Sigmoid colon (tissue), 7 donors: ENCODE measurements at places on chromosomes 11 and 22. TPM values are rescaled to one million over a fixed set of nuclear protein-coding genes. Genes with fewer than 3 reads are reported as not detected.

DNA sequence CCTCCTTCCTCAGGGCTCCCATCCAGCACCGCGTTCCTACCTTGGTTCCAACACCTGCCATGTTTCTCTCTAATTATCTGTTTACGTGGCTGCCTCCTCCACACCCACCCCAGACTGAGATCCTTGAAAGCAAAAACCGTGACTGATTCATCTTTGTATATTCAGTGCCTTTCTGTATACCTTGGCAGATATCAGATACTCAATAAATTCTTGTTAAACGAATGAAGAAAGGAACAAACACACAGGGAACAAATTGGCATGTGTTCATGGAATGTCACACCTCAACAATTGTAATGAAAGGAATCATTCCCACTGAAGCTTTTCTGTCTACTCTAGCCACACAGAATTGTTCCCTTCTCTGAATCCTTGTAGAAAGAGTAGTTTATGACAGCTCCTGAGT, 20.4 kb upstream of the LRRC55 start:
- no peak for DNase-seq

The TEX54 gene
- not detected for total RNA-seq

DNA sequence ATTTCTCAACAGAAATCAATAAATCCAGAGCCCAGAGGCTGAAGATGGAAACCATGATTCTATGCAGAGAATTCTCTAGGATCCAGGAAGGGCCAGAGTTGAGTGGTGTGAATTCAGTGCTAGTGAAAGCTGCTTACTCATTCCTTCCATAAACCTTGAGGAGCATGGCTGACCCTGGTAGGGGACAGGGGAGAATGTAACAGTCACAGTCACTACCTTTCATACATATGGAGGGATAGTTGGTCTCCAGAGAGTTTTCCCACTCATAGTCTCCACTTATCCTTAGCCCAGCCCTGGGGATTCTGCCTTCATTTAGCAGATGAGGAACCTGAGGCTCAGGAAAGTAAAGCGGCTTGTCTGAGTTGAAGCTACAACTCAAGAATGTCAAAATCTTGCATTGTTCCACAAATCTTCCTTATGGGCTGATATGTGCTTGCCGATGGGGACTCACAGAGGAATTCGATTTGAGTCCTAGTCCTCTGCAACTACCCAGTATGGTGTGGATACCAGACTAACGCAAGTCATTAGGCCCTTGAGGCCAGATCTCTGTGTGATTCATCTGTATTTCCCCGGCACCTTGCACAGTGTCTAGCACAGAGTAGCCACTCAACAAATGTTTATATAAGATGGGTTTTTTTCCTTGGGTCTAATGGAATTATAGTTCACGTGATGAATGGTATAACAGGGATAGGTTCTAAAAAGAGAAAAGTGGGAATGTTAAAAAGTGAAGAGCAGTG, 3.7 kb upstream of the ANAPC15 start:
- DNase-seq: no peak

GRCh38 chr22:24473284-24473683, 21.8 kb upstream of the UPB1 start:
- no peak for DNase-seq

DNA sequence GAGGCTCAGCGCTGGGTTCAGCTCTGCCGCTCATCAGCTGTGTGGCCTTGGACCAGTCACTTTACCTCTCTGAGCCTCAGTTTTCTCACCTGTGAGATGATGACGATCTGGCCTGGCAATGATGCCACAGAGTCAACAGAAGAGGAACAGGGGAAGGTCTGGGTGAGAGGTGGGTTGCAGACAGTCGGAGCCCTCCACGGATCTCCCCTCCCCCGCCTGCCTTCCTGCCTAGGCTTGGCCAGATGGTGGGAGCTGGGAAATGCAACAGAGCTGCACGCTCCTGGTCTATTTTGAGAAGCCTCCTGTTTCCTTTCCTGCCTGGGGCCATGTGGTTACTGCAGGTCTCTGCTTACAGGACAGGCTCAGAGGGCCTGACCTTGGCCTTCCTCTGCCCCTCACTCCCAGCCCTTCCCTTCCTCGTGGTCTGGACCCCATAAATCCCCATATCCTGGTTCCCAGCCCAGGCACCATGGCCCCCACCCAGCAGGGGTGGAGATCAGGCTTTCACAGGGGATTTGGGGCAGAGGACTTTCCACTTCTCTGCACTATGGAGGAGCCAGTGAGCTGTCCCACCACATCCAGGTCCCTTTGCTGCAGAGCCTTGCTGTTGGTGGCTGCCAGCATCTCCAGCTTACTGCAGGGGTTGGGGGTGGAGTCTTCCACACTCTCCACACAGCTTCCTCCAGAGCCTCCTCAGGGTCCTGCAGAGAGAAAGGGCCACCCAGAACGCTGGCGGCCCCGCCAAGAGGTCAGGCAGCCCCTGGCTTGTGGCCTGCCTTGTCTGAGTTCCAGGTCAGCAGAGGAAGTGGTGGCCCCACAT, 46.9 kb downstream of the C11orf96 start:
- DNase-seq: peak; percentile 86

DNA sequence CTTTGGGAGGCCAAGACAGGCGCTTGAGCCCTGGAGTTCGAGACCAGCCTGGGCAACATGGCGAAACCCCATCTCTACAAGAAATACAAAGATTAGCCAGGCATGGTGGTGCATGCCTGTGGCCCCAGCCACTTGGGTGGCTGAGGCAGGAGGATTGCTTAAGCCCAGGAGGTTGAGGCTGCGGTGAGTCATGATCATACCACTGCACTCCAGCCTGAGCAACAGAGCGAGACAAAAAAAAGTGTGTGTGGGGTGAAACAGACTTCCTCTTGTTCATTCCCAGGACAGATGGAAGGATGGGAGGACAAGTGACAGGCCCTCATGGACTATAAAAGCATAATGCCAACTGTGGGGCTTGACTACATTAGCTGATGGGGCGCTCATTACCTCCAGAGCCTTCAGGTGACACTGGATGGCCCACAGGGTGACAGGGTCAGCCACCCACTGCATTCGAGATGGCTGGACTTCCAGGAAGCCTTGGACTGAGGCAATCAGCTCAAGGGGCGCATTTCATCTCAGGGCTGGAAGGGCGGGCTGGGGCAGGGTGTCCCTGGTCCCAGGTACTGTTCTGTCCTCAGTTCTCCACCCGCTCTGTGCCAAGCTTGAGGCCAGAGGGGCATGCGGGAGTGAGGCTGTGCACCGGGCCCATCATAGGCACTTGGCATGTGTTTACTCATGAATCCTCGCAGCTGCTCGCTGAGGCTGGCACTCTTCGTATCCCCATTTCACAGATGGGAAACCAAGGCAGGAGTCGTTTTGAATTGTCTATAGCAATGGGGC, 12.5 kb downstream of the NPTXR start:
- DNase-seq: no peak

- peak; percentile 63 for DNase-seq
Observed at GRCh38 chr22:46008836-46009596, 32.1 kb upstream of the WNT7B start.

DNA sequence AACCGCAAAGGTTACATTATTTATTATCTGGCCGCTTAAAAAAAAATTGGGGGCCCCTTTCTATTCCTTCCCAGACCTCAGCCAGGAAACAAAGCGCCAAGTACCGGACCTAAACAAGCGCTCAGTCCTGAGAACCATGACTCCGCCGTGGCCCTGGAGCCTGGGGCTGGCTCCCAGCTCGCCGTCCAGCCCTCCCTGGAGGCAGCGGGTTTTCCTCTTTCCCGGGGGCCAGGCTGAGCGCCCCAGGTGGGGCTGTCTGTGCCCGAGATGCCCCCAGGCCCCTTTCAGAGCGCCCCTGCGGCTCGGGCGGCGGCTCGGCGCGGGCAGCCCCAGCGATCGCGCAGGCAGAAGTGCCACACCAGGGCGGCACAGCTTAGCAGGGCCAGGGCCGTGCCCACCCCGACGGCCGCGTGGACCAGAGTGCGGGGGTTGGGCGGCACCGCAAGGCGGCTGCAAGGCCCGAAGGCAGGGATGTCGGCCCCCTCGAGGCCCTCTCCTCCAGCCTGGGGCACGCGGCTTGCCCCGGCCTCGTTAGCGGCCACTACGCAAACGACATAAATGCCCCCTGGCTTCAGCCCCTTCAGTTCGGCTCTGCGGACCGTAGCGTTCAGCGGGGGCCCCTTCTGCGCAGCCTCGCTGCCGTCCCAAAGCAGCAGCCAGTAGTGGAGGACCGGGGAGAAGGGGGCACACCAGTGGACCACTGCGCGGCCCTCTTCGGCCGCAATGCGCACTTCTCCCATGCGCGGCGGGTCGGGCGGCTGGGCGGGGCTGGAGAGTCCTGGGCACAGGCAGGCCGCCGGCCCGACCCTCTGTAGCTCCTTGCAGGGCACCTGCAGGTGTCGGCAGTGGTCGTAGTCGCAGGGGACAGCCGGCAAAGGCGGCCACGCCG, 1.6 kb downstream of the LRRN4CL start:
- DNase-seq: peak; percentile 69

- DNase-seq: no peak
Observed at GRCh38 chr11:100805506-100806199, 118.6 kb downstream of the ARHGAP42 start.

DNA sequence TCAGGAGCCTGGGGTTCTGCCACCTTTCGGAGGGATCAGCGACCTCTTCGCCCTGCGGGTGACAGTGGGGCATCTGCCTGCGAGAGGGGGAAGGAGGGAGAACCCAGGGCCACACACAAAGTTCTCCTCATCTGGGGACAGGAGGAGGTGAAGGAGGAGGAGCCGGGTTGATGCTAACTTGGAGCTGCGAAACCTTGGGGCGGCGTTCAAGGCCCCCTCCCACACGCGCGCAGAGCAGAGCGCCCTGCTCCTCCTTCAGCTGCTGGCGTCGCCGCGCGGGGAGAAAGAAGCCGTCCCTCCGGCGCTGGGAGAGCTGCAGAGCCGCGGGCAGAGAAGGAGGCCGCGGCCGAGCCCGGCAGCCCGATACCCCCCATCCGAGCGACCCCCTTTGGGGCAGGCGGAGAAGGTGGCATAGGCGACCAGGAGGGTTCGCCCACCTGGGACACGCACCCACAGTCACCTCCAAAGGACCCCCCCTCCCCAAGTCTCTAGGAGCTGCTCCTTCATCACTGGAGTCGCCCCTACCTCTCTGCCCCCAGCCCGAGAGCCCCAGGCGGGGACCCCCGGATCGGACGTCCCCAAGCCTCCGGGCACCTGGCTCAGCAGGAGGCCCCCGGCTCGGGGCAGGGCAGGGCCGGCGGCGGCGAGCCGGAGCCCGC, at the start of gene RASD2:
TSS of gene RASD2 (plus strand) at position 237 of the 659 bp plus-strand sequence. CDS start 5,979 bp downstream, outside the sequence.
- DNase-seq: peak; percentile 90

The OR52A1 gene
- not detected for total RNA-seq

GRCh38 chr11:115743719-115744118, 239.5 kb upstream of the CADM1 start:
- no peak for DNase-seq

GRCh38 chr11:108733479-108734116, 68.7 kb downstream of the DDX10 start:
- DNase-seq: no peak

The OR8G5 gene
- total RNA-seq: not detected

DNA sequence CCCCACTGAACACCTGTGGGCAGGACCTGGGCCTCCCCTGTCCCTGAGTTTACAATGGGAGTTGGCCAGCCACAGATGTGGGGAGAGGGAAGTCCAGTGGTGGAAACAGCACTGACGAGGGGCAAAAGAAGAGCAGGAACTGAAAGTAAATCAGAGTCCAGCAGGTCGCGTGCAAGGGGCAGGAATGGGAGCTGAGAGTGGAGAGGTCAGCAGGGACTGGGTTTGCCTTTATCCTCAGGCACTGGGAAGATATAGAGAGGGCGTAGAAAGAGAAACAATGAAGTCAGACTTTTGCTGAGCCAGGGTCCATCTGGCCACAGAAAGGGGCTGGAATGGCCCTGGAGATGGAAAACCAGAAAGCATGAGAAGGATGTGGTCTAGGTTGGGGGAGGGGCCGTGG, 8.5 kb downstream of the P2RY6 start:
- DNase-seq: no peak

DNA sequence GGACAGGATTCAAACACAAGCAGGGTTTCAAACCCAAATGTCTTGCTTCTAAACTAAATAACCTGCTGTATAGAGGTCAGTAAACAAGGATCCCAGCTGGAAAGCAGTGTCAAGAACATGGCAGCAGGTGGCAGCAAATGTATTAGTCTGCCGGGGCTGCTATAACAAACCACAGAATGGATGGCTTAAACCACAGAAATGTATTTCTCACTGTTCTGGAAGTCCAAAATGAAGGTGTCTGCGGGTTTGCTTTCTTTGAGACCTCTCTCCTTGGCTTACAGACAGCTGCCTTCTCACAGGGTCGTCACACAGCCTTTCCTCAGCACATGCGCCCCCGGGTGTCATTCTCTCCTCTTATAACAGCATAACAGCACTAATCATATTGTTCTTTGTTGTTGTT, 65.1 kb upstream of the LRRC55 start:
- DNase-seq: no peak

The ZC3H12C gene
- 21.7 TPM for total RNA-seq

The MS4A6E gene
- not detected for total RNA-seq

GRCh38 chr11:133425245-133425644, 107.1 kb downstream of the OPCML start:
- DNase-seq: no peak

DNA sequence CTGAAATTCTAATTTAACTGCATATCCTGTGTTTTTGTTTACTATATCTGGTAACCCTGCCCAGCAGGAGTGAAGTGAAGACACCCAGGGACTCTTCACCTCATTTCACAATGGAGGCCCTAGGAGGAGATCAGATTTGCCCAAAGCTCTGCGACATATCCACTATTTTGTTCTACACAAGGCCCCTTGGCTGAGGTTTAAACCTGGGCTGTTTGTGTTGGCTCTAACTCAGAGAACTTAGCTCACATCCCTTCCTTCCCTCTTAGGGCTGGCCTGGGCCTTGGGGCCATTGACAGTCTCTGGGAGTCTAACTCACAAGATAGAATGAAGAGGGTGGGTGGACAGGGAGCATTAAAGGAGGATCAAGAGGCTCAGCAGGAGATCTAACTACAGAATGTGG, 8.2 kb upstream of the PLA2G3 start:
- DNase-seq: no peak

The ZNF280A gene
- total RNA-seq: not detected

DNA sequence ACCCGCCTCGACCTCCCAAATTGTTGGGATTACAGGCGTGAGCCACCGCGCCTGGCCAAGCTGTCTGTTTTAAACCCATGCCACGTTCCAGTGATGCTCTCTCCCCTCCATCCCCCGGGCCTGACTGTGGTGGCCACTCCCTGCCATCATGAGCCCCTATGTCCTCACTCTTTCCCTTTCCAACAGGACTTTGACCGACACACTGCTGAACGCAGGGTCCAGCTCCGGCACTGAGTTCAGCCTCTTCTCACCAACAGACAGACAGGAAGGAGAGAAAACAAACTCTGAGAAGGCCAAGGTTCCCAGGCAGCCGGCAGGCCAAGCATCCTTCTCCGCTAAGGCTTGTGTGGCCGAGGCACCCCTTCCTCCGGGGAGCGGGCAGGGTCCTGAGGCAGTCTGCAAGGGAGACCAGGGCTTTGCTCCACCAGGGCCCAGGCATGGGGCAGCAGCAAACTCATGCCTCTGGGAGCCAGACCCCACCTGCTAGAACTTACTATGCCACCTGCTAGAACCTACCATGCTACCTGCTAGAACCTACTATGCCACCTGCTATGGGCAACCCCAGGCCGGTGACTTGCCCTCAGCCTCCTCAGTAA, 152.7 kb downstream of the CRYBB2 start:
- DNase-seq: no peak

- no peak for DNase-seq
Observed at GRCh38 chr11:107991868-107992414, 16.8 kb upstream of the CUL5 start.

- no peak for DNase-seq
Observed at GRCh38 chr11:104484804-104485554, 321.0 kb upstream of the PDGFD start.
